GM19239 (cell line): ENCODE measurements at places on chromosomes 16 and 17.

GRCh38 chr16:49097964-49098363, 183.7 kb downstream of the CBLN1 start:
- DNase-seq: no peak

GRCh38 chr17:61926826-61927207, 965 bp downstream of the INTS2 start:
- DNase-seq: no peak

DNA sequence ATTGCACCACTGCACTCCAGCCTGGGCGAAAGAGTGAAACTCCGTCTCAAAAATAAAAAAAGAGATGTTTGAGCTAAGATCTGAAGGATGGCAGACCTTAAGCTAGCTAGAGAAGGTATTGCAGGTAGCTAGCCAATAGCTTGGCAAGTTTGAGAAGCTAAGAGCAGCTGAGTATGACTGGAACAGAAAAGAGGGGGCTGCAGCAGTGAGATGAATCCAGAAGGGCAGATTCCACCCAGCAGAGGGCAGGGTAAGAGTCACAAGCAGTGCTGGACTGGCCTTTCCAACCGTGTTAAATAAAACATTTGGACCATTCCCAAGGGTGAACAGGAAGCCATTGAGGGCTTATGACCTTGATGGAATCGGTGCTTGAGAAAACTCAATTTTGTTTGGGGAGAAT, 5.7 kb upstream of the PHAF1 start:
- no peak for DNase-seq

DNA sequence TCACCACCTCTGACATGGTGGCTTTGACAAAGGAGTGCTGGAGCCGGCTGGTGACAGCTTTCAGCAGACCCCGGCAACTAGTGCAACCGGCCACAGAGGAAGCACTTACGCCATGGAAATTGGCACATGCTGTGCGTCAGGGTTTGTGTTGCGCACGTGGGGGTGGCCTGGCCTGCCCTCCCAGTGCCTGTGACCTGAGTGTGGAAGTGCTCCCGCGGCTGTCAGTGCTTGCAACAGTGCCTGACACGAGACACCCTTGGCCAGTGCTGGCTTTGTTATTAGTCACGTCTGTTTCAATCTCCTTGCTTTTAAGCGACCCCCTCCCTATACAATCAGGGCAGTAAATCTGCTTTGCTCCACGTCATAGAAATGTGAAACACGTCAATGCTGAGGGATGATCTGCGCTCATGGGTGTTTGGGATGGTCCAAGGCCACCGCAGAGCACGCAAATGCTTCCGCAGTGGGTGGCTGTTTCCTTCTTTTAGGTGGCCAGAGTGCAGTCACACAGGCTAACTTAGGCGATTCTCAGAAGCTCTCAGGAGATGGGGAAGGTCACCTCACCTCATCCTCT, 64.3 kb downstream of the PGS1 start:
- DNase-seq: no peak

DNA sequence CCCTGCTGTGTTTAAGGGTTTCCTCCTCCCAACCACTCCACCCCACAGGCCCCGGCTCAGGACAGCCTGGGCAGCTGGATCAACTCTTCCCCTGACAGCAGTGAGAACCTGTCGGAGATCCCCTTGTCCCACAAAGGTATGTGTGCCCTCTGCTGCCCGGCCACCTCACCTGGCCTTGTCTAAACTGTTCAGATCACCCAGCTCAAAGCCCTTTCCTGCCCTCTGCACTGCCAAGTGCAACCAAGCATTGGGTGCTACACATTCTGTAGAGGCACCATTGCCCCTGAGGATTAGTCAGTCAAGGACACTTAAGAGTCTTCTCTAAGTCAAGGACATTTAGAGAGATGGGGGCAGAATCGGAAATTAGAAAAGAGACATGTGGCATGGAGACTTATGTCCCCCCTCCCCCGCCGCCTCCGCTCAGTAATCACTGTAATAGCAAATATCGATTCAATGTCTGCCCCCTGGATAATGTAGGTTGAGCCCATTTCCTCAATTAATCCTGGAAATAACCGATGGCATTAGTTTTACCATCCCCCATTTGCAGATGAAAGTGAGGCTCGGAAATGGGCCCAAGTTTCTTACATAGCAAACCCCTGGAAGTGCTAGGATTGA, 8.1 kb downstream of the BTBD17 start:
- DNase-seq: no peak

DNA sequence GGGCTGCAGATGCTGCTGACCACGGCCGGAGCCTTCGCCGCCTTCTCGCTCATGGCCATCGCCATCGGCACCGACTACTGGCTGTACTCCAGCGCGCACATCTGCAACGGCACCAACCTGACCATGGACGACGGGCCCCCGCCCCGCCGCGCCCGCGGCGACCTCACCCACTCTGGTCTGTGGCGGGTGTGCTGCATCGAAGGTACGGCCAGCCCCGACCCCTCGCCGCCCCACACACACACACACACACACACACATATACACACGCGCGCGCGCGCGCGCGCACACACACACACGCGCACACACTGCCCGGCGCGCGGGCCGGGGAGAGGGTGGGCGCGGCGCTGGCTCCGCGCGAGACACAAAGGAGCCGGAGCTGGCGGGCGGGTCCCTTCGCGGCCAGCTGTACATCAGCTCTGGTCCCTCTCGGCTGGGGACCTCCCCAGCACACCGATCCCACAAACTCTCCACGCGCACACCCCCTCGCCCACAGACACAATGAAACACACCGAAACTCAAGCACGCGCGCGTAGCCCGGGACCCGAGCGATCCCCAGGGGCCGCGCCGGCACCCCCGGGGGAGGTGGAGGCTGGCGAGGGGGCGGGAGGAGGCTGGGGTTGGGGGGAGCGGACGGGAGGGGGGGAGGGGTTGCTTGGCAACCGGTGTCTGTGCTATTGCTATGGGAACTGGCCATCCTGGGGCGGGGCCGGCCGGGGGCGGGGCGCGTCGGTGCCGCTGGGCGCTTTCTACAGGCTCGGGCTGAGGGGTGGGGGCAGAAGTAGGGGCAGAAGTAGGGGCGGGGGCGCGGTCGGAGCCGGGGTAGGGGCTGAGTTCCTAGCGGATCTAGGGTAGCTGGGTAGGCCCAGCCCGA, 658 bp downstream of the CACNG4 start:
- DNase-seq: no peak

- peak; percentile 57 for DNase-seq
Observed at GRCh38 chr16:28140788-28141618, 70.8 kb downstream of the XPO6 start.

- DNase-seq: no peak
Observed at GRCh38 chr16:12869698-12870427, 31.5 kb upstream of the SHISA9 start.

GRCh38 chr17:58333736-58334207, 5.2 kb upstream of the TSPOAP1 start:
- no peak for DNase-seq

DNA sequence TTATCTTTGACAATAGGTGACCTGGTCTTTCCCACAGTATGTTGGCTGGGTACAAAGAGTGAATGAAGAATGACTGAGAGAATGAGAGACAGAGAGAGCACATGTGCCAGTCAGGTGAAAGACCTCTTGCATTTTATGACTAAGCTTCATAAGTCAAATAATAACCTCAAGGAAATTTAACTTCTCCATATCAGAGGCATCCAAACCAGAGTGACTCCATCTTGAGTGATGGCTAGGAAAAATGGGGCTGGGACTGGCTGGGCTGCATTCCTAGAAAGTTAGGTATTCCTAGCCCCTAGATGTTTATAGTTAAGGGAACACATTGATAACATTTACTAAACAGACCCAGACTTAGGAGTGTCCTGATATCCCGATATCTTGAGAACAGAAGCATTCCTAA, 3.9 kb upstream of the RBL2 start:
- DNase-seq: no peak

DNA sequence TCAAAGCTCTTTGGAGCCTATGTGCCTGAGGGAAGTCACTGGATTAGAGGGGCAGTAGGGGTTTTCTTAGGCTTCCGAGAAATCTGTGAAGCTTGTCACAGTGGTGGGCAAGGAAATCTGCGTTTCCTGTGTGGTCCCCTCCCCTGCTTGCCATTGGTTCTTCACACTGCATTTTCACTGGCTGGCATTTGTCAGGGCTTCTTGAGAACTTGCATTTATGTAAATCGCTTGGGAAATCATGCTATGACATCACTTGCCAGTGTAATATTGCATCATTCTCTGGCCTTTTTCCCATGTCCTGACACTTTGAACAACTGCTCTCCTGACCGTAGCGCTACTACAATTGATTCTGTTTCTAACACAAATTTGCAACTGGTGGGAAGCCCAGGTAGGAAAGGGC, 1.8 kb downstream of the CACNG3 start:
- no peak for DNase-seq

- no peak for DNase-seq
Observed at GRCh38 chr17:56838687-56839086, 4.7 kb downstream of the DGKE start.

- no peak for DNase-seq
Observed at GRCh38 chr17:80861892-80862291, 129.7 kb upstream of the CHMP6 start.

GRCh38 chr17:58710948-58711552, 18.6 kb downstream of the RAD51C start:
- DNase-seq: no peak

DNA sequence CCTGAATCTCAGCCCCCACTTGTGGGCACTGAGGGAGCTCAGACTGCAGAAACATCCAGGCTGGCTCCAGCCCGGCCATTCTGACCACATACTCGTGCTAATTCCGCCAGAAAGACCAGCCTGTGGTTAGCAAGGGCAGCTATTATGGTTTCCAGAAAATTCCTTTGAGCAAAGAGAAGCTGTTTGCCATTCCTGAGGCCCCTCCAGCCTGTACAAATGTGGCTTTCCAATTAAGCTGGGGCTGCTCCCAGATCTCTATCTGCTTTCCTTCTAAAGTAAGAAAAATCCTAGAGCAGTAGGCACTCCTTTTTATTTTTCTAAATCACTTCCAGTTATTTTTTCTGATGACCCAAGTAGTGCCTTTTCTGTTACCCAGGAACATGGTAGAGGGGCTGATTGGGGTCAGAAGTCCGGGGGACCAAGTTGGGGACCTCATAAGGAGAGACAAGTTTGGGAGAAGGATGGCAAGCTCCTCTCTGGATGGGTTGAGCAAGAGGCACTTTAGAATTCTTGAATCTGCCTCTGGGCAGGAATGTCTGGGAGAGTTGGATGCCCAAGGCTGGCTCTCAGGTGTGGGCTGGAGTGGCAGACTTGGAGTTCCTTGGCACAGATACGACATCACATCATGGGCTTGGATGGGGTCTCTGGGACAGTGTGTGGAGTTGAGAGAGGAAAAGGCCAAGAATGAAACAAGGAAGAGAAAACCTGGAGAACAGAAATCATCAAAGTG, 83.3 kb upstream of the TNRC6C start:
- DNase-seq: no peak

GRCh38 chr17:8832711-8833352, 33.7 kb upstream of the MFSD6L start:
- DNase-seq: no peak

- no peak for DNase-seq
Observed at GRCh38 chr17:64150237-64151015, 20.5 kb upstream of the ERN1 start.

DNA sequence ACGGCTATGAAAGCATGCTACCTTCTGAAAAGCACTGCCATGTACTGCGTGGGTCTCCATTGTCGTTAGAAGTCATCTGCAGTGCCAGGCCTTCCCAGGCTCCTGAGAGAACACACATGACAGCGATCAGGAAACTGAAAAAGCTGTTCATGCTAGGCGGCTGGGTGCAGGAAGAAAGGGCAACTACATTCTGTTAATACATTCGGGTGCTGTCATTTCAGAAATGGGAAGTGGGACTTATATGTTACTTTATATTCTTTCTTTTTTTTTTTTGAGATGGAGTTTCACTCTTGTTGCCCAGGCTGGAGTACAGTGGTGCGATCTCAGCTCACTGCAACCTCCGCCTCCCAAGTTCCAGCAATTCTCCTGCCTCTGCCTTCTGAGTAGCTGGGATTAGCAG, 19.9 kb downstream of the CFAP20 start:
- no peak for DNase-seq

- DNase-seq: no peak
Observed at GRCh38 chr16:82758406-82758805, 131.6 kb downstream of the CDH13 start.

DNA sequence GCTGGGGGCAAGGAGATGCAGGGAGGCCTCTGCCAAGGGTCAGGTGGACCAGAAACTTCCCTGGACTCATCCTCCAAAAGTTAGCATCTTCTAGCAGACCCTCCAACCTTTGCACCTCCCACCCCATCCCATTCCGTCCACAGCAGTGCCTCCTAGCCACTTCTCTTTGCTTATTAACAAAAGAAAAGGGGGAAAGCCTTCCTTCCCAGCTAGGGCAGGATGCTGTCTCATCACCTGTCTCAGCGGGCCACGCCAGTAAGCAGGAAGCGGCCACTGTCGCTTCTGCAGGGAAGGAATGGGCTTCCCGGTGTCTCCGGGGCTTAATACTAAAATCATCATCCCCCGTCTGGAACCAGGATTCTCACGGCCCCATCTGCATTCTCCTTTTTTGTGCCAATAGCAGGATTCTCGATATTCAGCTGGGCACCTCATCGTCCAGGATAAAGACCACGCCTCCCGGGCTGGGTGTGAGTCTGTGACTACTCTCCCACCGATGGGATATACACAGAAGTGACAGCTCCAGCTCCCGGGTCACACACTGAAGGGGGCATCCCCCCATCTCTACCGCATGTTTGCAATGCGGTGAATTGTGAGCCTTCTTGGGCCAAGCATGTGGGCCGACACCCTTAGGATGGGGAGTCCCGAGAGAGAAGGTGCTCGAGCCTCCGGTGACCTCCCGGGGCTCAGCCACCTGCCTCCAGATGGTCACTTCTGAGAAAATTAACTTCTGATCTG, 15.5 kb upstream of the RBFOX3 start:
- no peak for DNase-seq

DNA sequence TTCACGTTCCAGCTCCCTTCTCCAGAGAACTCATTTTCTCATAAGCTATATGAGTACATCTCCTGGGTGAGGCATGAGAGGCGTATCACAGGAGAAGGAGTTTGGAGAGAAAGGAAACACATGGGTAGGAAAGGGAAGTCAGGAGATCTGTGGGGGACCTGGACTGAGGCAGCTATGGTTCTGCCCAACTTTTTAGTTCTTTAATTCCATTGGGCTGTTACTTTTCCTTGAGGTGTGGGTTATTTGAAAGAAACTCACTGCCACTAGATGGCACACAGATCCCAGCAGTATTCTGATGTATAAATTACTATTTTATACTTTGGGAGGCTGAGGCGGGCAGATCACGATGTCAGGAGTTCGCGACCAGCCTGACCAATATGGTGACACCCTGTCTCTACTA, 63.6 kb downstream of the NUP93 start:
- DNase-seq: no peak
